NCI-H774 (cell line): ENCODE measurements at places on chromosomes 2 and 18.

DNA sequence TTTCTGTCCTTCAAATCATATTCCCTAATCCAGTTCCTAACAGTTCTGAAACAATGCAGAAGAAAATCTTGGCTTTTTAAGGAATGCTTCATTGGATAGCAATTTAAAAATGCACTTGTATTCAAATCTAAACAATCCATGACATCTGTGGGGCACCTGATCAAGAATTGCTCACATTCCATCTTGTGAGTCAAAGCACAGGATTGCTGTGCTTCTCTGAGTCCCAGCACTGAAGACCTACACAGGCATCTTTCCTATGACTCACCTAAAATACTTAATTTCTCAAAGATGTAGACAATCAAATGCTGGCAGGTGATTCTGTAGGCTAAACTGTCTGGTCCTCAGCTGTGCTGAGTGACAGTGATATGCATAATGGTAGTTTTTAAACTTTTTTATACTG, 10.1 kb upstream of the ATP8B1 start:
- no peak for DNase-seq

- no peak for DNase-seq
Observed at GRCh38 chr2:196915507-196916189, 10.9 kb downstream of the PGAP1 start.

GRCh38 chr2:23624378-23624777, 239.4 kb downstream of the KLHL29 start:
- DNase-seq: no peak

DNA sequence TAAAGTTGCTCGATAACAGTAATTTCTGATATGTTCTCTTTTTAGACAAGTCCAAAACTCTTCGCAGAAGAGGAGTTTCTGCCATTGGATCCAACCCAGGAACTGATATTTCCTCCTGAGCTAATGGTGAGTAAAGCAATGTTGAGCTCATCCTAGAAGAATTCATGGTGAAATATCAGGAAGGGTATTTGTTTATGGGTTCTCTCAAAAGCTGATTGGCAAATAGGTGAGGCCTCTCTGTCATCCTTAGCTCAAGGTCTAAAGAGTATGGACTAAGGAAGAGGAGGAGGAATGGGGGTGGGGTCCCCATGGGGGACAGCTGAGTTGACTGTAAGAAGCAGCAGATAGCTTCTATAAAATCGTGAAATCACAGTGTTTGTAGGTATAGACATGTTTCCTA, 18.2 kb downstream of the AOX1 start:
- no peak for DNase-seq

DNA sequence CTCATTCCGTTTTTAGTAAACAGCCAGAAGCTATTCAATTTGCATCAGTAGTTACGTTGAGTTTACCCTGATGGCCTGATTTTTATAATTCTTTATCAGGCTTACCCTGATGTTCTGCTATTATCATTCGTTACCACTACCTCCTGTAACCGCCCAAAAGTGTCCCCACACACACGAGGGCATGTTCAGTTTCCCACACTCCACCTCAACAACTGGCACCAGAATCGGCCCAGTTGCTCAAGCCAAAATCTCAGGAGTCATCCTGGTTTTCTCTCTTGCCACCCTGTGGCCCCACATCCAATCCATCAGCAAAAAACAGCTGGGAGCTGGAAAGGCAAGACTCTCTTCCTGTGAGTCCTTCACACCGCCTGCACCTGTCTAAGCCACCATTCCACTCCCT, 102.9 kb upstream of the RAB6C start:
- DNase-seq: no peak

- no peak for DNase-seq
Observed at GRCh38 chr2:32450851-32451250, 94.0 kb downstream of the BIRC6 start.

DNA sequence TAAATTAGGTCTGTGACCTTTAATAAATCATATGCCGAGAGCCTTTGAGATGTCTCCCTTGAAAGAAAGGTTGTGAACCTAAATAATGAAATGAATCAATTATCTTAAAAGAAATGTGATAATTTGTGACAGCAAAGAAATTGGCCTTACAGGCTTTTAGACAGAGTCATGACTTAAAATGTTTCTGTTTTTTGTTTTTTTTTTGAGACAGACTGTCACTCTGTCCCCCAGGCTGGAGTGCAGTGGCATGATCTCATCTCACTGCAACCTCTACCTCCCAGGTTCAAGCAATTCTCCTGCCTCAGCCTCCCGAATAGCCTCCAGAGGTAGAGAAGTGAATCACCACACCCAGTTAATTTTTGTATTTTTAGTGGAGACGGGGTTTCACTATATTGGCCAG, 898.0 kb downstream of the CNTNAP5 start:
- no peak for DNase-seq

DNA sequence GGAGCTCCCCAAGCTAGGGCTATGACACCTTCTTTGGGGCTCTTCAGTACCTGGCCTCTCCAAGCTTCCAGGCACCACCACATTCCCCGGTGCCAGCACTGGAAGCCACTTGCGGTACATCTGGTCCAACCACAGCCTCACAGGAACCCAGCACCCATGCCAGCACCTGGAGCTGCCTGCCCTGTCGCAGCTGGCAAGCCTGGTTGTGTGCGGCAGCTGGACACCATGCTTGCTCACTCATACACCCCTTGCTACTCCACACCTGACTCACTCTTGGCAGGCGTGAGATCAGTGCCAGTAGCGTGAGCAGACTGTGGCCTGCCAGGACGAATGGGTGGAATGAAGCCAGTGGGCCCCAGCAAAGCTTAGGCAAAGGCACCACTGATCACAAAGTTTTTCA, 34.0 kb downstream of the LRRTM4 start:
- DNase-seq: no peak

- no peak for DNase-seq
Observed at GRCh38 chr2:167681234-167682015, 566.0 kb downstream of the STK39 start.

- no peak for DNase-seq
Observed at GRCh38 chr2:172013396-172013795, 13.6 kb downstream of the METAP1D start.

DNA sequence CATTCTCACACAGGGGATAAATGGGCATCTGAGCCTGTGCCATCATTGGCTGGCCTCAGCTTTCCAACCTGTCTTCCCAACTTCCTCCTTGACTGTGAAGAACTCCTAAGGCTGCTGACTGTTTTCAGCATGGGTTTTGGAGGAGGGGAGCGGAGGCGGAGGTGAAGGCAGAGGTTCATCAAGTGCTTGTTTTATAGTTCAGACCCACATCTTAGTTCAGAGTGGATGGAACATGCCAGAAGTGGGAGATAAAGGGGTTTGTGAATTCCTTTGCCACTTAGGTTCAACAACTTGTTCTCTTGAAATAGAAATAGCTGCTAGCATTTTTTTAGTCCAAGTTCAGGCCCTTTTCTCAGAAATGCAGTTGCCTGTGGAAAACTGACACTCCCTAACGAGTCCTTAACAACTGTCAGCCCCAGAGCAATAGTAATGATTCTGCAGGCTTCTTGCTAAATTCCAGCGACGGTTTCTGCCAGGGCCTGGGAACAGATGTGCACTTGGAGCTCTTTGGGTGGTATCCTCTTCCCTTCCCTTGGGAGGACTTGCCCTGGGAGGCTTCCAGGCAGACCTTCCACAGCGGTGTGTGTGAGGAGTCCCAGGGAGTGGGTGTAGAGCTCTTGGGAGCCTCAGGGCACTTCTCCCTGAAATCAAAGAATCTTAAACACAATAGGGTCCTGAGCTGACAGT, 30.1 kb upstream of the ITGA6 start:
- no peak for DNase-seq

GRCh38 chr2:133760376-133760775, 192.1 kb upstream of the NCKAP5 start:
- no peak for DNase-seq

DNA sequence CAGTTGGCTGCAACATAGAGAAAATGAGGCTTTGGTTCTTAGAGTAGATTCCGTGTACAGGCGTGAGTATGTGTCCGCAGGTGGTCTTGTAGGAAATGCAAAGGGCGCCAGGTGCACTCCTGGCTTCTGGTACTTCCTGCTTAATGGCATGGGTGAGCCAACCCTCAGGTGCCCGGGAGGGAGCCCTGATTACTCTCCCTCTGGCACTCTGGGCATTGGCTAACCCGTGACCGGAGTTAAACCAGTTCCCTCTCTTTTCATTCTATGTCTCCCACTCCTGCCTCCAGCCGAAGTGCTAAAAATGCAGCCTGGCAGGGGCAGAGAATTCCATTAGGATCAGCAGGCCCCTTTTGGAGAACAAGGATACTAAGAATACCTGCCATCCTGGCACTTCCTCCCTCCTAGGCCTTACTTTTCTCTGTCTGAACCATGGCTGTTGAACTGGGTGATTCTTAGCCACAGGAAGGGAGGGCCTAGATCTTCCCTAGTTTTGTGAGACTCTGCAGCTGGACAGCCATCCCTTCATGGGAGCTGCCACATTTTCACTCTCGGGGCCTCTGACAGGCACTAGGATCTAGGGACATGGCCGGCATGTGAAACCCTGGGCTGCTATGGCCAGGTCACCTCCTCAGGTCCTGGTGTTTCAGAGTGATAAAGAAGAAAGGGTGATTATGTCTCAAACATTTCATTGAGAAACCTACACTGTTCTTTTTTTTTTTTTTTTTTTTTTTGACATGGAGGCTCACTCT, 6.5 kb downstream of the MERTK start:
- no peak for DNase-seq

- DNase-seq: no peak
Observed at GRCh38 chr2:11042841-11043240, 112.4 kb upstream of the SLC66A3 start.

- DNase-seq: no peak
Observed at GRCh38 chr2:175576875-175577274, 395.4 kb upstream of the ATP5MC3 start.

- DNase-seq: no peak
Observed at GRCh38 chr2:23940718-23941620, 706 bp downstream of the UBXN2A start.

DNA sequence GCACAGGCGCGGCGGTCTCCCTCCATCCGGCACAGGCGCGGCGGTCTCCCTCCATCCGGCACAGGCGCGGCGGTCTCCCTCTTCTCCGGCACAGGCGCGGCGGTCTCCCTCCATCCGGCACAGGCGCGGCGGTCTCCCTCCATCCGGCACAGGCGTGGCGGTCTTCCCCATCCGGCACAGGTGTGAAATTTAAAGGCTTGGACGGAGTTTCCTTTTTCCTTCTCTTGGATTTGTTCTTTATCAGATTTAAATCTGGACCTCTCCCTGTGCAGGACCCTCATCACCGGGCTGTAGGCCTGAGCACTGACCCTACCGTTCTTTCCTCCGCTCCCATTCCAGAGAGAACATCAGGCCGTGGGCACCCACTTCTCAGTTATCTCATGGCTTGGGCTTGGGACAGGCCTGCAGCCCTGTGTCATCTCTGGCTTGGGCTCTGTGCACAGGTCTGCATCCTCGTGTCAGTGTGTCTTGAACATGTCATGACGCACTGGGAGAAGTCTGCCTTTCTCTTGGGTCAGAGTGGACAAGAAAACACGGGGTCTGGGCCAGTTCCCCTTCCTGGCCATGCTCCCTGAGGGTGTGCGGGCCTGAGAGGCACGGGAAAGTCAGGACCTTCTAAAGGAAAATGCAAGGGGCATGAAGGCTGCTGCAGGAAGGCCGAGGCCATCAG, 53.9 kb upstream of the PXDN start:
- no peak for DNase-seq

- DNase-seq: peak; percentile 71
Observed at GRCh38 chr2:226649871-226650660, 149.6 kb downstream of the IRS1 start.

- DNase-seq: no peak
Observed at GRCh38 chr2:216151313-216152025, 42.3 kb downstream of the XRCC5 start.

DNA sequence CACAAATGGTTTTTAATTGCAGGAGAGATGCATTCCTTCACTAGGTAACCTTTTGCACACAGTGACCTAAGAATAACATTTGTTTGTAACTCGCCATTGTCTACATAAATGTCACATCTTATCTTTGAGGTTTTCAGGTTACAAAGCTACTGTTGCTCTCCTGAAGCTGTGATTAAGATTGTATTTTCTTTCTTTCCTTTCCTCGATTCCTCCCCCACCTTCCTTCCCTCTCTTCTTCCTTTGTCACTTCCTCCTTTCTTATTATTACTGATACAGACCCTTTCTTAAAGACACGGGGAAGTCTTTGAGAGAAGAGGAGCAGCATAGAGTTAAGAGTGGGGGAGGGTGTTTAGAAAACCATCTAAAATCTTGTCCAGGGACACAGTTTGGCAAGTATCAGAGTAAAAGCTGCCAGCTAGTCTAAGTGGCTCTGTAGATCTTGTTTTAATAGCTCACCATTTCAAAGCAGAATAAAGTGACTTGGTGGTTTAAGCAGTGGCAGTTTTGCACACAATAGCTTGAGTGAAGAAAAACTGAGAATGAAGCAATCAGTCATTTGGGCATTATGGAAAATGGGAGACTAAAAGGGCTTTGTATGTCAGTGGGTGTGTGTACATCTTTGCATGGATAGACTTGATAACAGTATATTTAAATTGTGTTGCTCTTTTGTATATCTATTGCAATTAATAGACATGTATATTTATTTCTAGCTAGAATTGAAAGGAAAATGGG, 10.9 kb downstream of the CERS6 start:
- DNase-seq: no peak

- no peak for DNase-seq
Observed at GRCh38 chr18:62702259-62702658, 13.1 kb upstream of the PHLPP1 start.

DNA sequence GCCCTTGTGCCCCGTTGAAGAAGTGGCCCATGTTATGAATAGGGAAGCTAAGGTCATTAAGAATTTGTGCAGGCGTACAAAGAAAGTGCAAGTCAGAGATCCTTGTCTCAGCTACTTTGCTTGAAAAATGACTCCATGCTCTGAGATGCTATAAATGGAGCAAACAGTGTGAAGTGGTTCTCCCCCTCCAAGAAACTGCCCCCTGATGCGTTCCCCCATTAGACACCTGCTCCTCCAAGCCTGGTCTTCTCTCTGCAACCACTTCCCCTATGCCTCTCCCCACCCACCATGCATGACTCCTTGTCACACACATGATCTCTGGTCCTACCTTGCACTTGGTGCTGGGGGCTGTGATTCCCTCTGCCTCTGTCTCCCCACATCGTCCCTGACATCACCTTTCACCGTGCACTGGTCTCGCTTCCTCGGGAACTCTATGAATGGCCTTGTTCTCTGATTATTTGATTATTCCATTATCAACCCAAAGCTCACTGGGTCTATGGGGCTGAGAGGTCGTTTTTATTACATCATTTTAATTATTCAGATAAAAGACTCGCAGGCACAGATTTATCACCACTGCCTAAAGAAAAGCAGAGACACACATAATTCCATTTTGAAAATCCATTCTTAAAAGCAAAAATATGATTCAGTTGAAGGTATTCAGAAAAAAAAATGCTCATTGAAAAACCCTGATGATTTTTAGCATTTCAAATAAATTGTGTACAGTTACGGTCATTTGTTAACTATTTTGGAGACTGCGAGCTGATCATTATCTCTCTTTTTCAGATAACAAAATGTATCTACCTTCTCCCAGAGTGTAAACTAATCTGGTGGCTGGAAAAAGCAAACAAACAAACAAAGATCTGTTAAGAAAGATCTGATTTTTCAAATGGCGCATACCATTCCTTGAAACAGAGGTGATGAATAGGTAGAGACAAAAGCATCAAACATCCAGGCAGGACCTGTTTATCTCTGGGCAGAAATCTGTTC, 294.9 kb downstream of the SOX11 start:
- no peak for DNase-seq

- no peak for DNase-seq
Observed at GRCh38 chr2:85133751-85134254, 611 bp downstream of the TCF7L1 start.

GRCh38 chr2:190571686-190572085, 37.2 kb upstream of the NEMP2 start:
- no peak for DNase-seq

GRCh38 chr2:43273529-43273928, 47.1 kb upstream of the ZFP36L2 start:
- no peak for DNase-seq
